NCI-H2171 (cell line): ENCODE measurements at places on chromosomes 7 and 10.

DNA sequence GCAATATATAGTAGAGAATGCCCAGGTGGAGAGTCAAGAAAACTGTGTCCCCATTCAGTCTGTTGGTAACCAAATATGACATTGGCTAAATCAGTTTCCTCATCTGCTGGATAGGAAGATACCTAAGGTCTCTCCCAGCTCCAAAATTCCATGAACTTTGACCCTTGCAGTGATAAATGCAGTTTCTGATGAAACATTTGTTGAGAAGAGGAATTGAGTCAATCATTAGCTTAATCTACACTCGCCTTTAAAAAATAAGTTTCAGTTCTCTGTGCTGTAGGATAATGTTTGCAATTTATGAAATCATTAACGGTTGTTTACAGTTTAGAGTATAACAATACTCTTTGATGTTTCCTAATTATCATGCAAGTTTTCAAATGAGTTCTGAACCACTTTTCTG lies 38.0 kb upstream of the SLC25A13 start:
- no peak for DNase-seq

- peak; percentile 50 for DNase-seq
Measured at GRCh38 chr10:78700413-78700812, 368.4 kb upstream of the ZMIZ1 start.

DNA sequence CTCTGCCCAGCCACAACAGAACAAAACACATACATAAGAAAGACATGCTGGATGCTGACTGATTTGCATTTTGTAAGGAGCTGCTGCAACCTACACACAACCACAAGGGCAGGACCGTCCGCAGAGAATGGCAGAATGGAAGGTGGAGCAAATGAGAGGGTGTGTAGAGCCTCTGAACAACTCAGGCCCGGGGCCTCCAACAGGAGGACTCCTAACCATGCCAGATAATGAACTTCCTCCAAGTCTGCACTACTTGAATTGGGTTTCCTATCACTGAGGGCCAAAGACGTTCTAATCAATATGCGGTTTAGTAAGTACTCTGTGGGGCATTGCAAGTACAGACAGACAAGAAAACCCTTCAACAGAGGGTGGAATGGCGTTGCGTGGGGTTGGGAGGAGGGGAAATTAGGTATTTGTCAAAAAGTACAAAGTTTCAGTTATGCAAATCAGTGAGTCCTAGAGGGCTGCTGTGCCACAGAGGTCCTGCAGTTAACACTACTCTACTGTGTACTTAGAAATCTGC lies 14.6 kb downstream of the VOPP1 start:
- DNase-seq: no peak

GRCh38 chr10:68406111-68406814 lies 814 bp downstream of the RUFY2 start:
- peak; percentile 5 for DNase-seq
